ENCODE measurements at places on chromosomes 5 and 9. TPM values are rescaled to one million over a fixed set of nuclear protein-coding genes. Genes with fewer than 3 reads are reported as not detected.

Gene CENPP
- polyA plus RNA-seq: 3.5 TPM

DNA sequence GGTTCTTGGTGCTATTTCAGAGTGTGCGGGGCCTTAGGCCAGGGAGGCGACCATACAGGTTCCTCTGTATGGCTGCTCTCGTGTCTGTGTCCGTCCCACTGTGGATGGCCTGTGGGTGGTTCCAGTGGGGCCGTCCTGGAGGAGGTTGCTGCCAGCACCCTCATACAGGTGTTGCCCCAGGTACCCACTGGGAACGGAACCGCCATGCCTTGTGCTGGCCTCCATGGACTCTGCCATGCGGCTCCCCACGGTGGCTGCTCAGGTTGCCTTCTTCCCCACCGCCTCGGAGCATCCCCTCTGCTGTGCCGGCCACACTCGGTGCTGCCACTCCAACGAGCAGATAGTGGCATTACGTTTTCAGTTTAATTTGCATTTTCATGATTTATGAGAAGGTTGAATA, 129.3 kb upstream of the CACNA1B start:
- no peak overlapping the region for H3K27ac ChIP-seq
- H3K27me3 ChIP-seq: no peaks in the 10 kb centered on the region
- H3K4me3 ChIP-seq: no peak overlapping the region

Gene IARS1
- 48.5 TPM for polyA plus RNA-seq

GRCh38 chr5:34521628-34522290, 134.4 kb upstream of the RAI14 start:
- H3K4me1 ChIP-seq: no peaks in the 10 kb centered on the region
- H3K27me3 ChIP-seq: no peaks in the 10 kb centered on the region
- no peak overlapping the region for H3K4me3 ChIP-seq
- no peaks in the 10 kb centered on the region for H3K36me3 ChIP-seq
- no peak for DNase-seq
- H3K27ac ChIP-seq: no peak overlapping the region

- H3K36me3 ChIP-seq: no peaks in the 10 kb centered on the region
- H3K4me3 ChIP-seq: no peak overlapping the region
- no peaks in the 10 kb centered on the region for H3K4me1 ChIP-seq
- peaks cover 6% of the 10 kb centered on the region for H3K27me3 ChIP-seq
- no peak for DNase-seq
Measured at GRCh38 chr9:101030086-101030391, 1.5 kb downstream of the PLPPR1 start.

- H3K27ac ChIP-seq: no peak overlapping the region
- H3K36me3 ChIP-seq: no peaks in the 10 kb centered on the region
- no peaks in the 10 kb centered on the region for H3K4me1 ChIP-seq
- H3K27me3 ChIP-seq: no peaks in the 10 kb centered on the region
Measured at GRCh38 chr9:17003576-17004240, 131.1 kb upstream of the CNTLN start.

GRCh38 chr9:100150214-100150613, 51.2 kb downstream of the INVS start:
- no peak for DNase-seq
- H3K4me3 ChIP-seq: no peak overlapping the region
- no peaks in the 10 kb centered on the region for H3K36me3 ChIP-seq
- H3K27ac ChIP-seq: no peak overlapping the region
- no peaks in the 10 kb centered on the region for H3K27me3 ChIP-seq

Gene SH2D3C
- polyA plus RNA-seq: 72.9 TPM
